Heart left ventricle (tissue), 16 donors: ENCODE measurements at places on chromosomes 4 and X. TPM values are rescaled to one million over a fixed set of nuclear protein-coding genes. Genes with fewer than 3 reads are reported as not detected.

Gene CLTRN
- polyA plus RNA-seq: 1.4 TPM

Gene MORC4
- 1.0 TPM for polyA plus RNA-seq

Gene SASH3
- 0.61 TPM for polyA plus RNA-seq

Gene RIBC1
- polyA plus RNA-seq: 0.61 TPM

Gene FHIP1A
- 3.7 TPM for polyA plus RNA-seq

Gene DRD5
- polyA plus RNA-seq: 0.08 TPM

Gene SPINK2
- polyA plus RNA-seq: not detected

Gene TKTL2
- not detected for polyA plus RNA-seq
